ENCODE measurements at places on chromosomes 7 and 10.

DNA sequence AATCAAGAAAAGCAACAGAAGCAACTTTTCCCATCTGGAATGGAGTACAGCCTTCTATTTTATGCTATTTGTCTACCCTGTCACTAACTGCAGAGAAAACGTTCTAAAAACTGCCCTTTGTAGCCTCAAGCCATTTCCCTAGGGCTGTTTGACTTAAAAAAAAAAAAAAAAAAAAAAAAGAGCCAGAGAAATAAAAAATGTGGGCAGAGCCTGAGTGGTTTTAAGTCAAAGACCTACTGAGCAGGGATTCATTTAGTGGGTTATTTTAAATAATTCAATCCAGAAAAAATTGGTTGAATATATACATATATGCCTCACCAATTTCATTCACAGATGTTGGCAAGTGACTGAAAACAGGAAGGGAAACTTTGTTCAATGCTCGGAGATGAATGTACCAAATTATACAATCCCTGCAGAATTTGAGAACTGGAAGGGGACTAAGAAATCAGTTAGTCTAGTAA is 75.2 kb downstream of the PPP1R3C start:
- DNase-seq = no peak

GRCh38 chr7:85285527-85285926 is 98.7 kb upstream of the SEMA3D start:
- DNase-seq = no peak

DNA sequence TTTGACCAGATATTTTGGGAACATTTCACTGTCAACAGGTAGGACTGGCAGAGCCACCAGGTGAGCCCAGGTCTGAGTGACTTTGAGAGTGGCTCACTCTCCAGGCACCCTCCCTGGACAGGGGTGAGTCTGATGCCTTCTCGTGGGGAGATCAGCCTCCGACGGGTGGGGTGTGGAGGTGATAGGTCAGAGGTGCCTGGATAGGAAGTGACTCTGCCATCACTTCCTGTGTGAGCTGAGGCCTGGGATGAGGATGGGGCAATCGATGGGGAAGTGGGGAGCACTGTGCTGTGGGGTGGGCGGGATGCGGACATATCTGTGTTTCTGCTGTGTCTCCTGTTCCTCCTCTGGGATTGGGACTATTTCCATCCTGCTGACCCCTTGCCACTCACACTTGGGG is 34.6 kb downstream of the IFT22 start:
- DNase-seq = no peak

GRCh38 chr7:3439333-3440030 is 138.4 kb downstream of the SDK1 start:
- DNase-seq = no peak

DNA sequence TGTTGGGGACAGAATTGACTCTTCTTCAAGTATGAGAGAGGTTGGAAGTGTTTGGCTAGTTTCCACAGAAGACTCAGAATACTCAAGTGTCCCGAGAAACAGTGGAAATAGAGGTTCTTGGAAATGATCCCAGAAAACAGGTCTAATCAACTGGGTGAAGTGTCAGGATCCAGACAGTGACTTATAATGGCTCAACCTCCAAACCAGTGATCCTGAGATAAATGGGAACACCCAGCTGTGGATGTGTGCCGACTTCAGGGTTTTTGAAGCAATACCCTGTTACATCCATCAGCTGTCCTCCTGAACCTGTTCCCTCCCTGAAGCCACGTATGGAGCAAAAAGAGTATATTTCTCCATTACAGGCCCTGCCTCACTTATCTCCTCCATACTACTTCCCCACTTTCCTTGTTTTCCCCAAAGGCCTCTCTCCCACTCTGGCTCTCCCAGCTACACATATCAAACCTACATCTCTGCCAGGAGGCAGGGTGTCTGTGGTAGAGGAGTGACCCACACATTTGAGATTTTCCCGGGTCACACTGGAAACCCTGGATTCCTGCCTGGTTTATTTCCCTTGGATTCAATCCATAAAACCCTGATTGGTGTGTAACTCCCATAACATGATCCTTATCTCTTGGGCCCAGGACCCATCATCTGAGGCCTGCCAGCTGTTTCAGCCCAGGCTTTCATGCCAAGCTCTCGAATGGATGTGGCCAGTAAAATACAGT is 17.6 kb upstream of the ELOVL3 start:
- DNase-seq = no peak

- DNase-seq = no peak
Observed at GRCh38 chr10:6722616-6723004, 142.5 kb upstream of the PRKCQ start.

DNA sequence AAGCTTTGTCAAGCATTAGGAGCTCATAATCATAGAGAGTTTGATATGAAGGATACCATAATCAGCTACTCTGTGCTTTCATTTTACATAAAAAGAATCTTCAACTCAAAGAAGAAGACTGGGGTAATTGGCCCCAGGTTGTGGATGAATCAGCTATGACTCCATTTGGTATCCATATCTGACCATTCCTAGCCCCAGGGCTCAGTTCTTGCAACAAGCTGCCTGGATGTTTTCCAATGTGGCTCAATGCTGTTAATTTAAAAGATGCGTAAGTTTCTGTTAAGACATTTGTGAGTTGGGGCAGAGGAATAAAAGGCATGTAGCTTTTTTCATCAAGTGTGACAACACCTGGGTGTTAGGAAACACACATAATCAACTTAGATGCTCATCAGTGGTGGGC is 951.1 kb downstream of the NRG3 start:
- DNase-seq = no peak

DNA sequence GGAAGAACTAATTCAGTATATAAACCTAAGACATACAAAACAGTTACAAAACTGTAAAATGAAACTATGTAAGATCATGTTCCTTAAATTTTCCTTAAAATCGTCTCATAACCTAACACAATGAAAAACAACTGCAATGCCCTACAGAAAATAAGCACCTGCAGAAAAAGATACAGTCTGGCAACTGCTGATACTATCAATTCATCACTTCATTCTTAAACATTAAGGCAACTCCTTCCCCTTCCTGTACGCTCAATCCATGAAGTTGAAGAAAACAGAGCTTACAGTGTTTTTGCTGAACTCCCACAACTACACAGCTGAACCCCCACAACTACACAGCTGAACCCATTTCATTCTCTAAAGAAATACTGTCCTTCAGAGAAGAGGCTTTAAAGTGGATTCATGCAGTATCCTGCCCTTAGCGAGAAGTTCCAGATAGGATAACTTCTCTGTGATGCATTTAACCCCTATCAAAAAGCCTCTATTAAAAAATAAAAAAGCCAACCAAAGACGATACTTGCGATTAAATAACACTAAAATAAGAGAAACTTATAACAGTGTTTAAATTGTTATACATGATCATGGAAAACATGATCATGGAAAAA is 50.0 kb downstream of the JMJD1C start:
- no peak for DNase-seq

GRCh38 chr7:140175221-140176121 is 1.3 kb downstream of the KDM7A start:
- peak; percentile 24 for DNase-seq

- no peak for DNase-seq
Observed at GRCh38 chr7:45699726-45700390, 125.7 kb downstream of the ADCY1 start.

DNA sequence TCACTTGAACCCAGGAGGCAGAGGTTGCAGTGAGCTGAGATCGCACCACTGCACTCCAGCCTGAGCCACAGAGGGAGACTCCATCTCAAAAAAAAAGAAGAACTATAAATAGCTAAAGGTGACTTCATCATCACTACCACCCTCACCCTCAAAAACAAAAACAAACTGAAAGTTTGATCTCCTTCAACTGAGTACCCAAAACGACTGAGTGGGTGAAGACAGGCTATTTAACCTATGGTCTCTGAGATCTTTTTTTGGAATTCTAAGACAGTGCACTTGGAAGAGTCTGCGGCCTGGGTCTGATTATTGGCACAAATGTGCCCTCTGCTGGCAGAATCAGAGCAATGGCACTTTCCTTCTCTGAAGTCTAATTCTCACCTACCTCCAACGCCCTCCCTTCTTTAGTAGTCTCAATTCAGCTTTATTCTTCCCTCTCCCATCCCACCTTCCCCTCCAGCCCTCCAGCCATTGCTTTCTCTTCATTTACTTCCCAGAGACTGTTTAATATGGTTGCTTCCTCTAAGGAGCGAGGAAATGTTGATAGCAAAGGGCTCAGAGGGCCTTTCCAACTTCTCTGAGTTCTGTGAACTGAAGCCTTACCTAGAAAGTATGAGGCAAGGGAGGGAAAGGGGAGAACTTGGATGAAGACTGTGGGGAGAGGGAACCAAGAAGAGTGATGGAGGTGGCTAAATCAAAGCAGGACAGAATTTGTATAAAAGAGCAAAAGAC is 2.9 kb upstream of the MYOZ1 start:
- peak; percentile 23 for DNase-seq

- DNase-seq = no peak
Observed at GRCh38 chr7:67267914-67268313, 271.3 kb downstream of the TYW1 start.

GRCh38 chr7:114112806-114113205 is 194.0 kb upstream of the PPP1R3A start:
- no peak for DNase-seq

DNA sequence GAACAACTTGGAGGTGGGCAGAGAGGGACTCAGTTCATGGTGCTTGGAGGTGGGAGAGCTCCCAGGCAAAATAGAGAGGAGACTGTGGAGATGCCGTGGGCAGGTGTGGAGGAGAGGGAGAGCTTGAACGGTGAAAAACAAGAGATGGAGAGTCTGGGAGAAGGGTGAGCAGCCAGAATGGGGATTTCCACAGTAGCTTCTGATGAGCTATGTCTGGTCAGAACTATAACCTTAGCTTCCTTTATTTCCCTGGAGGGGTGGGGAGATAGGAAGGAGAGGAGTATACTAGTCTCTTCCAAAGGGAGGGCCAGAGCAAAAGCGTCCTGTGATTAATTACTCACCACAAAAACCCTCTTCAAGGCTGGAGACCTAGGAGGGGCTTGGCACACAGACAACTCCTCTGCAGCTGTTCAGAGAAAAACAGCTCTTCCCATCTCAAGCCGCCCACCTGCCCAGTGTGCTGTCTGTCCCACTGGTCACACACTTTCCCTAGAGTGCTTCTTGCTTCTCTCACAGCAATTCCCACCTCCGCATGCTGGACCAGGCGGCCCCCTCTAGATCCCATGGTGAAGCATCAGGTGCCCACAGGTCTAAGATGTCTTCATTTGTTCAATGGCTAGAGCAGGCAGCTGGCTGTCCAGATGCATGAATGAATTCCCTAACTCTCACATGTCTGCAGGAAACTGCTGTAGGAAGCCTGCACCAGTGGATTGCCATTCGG is 41.9 kb downstream of the TAS2R41 start:
- no peak for DNase-seq

- DNase-seq = no peak
Observed at GRCh38 chr10:33410860-33411234, 76.4 kb upstream of the NRP1 start.

GRCh38 chr10:688312-689120 is 952 bp downstream of the DIP2C start:
- DNase-seq = no peak

DNA sequence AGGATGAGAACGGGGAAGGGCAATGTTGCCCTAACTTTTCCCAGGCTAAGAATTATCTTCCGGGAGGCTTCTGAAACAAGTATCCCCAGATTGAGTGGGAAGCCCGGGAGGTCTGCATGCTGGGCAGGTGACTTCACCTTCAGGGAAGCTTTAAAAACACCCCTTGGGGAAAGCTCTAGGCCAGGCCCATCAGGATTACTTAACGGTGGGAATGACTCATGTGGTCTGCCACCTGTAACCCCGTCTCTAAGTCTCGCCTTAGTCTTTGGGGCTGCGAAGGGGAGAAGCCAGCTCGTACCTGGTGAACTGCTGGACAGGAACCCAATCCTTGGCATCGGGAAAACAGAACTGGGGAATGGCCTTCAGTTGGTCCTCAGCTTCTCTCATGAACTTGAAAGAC is 80.1 kb upstream of the MKRN1 start:
- DNase-seq = no peak

- no peak for DNase-seq
Observed at GRCh38 chr10:118983263-118983662, 46.3 kb upstream of the NANOS1 start.

DNA sequence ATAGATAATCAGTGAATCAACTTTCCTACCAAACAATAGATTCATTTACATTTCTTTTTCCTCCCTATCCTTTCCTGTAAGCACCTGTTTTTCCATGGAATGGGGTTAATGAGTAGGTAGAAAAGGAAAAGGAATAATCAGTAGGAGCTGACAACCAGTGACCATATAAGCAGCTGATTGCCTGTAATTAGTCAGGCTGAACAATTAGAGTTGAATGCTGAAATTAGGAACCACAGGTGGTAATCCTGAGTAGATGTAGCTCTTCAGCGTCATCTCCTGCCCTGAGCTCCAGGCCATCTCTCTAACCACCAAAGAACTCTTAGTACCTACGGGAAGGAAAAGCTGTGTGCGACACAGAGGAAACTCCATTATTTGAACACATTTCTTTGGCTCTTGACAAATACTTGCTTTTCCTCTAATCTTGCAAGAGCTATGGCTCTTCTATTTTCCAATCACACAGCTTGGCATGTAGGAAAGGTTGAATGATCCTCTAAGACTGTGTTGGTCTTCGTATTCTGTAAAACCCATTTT is 63.8 kb downstream of the KLHDC10 start:
- no peak for DNase-seq

- DNase-seq = no peak
Observed at GRCh38 chr10:125164421-125164820, 4.1 kb upstream of the CTBP2 start.

DNA sequence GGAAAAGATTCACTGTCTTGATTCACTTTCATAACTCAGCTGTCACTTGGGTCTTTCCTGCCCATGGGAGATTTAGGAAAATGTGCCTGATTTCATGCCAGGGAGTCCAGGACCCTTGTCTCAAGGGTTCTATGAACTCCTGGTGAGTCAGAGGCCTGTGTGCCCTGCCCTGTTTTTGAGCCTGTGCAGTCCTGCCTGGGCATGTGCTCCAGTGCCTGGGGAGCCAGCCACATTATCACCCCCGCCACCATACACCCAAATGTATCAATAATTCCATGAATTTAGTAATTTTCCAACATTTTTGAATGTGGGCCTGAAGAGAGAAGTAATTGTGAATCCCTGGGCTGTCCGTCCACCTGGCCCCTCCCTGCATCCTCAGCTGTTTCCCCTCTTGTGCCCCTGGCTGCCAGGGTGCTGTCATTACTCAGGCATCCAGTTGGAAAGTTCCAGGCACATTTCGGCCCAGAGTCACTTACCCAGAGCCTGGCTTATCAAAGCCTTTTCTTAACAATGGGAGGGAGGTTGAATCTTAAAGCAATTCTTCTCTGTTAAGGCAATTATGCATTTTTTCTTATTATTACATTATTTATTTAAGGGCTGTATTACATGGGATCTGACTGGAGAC is 287.8 kb upstream of the CDC14C start:
- DNase-seq = no peak

DNA sequence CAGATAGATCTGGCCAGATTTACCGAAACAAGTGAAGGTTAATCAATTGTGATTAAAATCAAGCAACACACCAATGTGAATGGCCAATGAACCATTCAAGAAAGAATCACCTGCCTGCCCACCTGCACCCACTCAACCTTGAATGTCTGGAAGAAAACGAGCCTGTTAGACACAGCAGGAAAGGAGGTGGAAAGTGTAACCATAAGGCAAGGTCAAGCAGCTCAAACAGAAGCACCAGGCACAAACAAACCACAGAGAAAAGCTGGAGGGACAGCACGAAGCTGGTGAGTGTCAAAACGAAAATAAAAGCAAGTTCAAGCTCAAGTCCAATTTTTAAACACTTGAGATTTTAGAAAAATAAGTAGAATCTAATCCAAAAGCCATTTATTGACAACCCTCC is 64.9 kb downstream of the STEAP1B start:
- DNase-seq = no peak

GRCh38 chr7:41104631-41105030 is 598.3 kb downstream of the INHBA start:
- DNase-seq = no peak

GRCh38 chr10:30773501-30773900 is 143.9 kb upstream of the LYZL2 start:
- no peak for DNase-seq

All from cerebellar nuclear complex (tissue), 1 donor.